ENCODE measurements at places on chromosomes 1 and 21.
A peak's percentile ranks its signal among the peaks of the same experiment; 100 is the strongest.

DNA sequence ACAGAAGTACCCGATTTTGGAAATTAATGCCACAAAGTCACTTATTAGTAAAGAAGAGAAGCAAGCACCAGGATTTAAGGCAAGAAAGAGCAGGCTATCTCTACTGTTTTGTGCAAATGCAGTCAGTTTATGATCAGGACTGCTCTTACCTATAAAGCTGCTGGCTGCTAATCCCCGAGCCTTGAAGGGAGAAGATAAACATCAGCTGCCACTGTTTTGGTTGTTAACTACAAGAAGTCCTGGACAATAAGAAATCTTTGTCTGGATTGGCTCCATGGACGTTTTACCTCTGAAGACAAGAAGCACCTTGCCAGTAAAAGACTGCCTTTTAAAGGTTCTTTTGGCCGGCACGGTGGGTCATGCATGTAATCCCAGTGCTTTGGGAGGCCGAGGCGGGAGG is 21.4 kb downstream of the FRRS1 start:
- DNase-seq: no peak

- no peak for DNase-seq
Measured at GRCh38 chr21:35229290-35229689, 180.2 kb upstream of the RUNX1 start.

GRCh38 chr1:39757501-39757900 is 13.6 kb downstream of the OXCT2 start:
- no peak for DNase-seq

DNA sequence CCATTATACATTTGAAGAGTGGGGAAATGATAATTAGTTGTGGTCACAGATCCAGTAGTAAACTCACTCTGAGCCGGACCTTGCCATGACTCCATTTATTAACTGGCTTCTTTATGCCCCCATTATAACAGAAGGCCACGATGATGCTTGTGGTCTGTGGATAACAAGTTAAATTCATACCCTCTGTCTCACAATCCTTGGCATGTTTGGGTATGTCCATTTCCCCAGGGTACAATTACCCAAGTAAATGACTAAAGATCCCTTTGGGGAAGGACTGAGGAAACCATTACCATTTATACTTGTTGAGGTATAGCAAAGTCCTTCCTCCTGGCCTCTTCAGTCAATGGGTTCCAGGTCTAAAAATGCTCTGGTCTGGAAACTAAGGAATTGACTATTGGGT is 7.3 kb upstream of the USP1 start:
- DNase-seq: no peak

GRCh38 chr1:47579809-47580208 is 142.0 kb downstream of the FOXD2 start:
- DNase-seq: no peak

DNA sequence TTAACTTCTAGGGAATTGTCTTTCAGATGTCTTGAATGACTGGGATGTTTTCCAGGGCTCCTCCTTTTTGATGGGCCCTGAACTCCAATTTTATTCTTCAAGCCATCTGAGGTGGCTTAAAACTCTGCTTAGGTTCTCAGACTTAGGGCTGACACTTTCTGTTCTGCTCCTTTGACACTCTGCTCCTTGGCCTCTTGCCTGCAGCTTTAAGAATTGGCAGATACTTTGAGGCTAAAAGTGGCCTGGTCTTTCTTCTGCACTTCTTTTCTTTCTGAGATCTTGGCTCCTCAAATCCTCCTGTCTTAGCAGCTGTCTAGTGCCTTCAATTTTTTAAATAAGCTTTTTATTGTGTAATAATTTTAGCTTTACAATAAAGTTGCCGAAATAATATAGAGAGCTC is 294.6 kb downstream of the RPS6KC1 start:
- DNase-seq: no peak

DNA sequence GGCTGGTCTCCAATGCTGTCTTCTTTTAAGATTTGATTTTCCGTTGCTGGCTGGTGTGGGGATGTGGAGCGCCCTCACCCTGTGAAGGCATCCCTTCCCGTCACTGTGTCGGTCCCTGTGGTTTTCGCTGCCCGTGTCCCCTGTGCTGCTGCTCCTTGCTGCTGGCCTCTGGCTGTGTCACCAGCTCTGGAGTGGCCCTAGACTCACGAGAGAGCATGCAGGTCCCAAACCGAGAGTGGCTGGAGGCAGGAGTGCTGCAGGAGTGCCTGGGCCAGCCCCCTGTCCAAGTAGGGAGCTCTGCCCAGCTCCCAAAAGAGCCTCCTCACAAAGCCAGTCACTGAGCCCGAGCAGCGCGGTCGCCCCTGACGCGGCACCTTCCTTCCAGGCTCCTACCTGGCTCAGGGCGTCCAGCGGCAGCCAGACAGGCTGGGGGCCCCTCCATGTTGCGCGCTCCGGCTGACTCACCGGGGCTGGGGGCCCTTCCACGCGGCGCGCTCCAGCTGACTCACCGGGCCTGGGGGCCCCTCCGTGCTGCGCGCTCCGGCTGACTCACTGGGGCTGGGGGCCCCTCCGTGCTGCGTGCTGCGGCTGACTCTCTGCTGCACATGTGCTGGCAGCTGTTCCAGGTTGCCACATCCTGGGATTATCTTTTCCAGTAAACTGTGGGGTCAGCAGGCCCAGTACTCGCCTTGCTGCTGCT is 106.7 kb upstream of the COL6A1 start:
- DNase-seq: peak; percentile 98

- no peak for DNase-seq
Measured at GRCh38 chr1:231883382-231883781, 256.8 kb downstream of the DISC1 start.

DNA sequence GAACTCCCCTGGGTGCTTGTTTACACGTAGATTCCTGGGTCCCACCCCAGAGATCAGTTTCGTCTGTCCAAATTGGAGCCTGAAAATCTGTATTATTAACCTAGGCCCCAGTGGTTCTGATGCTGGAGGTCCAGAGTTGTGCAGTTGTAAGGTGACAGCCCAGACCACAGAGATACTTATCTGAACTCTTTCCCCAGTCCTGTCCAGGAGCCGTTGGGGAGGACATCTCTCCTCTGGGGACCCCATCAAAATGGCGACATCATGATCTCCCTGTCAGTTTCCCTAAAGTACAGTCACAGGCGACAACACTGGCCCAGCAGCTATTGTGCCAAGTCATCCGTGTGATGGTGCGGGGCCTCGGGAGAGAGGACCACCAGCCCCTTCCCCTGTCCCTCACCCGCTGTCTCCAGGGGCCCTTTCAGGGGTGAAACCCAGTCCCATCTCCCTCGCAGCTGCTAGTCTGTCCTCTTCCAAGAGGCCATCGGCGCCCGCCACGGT is 749 bp upstream of the EFHD2 start:
- no peak for DNase-seq

DNA sequence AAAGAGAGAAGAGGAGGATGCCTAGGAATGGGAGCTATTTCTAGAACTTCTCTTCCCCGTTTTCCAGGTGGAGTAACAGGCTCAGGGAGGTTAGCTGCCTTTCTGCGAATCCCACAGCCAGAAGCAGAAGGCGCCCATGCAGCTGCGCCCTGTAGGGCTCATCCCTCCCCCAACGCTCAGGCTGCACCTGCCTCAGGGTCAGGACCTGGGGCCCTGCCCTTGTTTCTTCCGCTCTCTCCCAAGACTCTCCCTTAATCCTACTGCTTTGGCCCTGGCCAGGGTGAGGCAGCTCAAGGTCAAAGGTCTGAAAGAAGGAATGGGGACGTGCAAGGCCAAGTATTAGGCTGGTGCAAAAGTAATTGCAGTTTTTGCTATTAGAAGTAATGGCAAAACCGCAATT is 30.5 kb upstream of the PADI2 start:
- no peak for DNase-seq

DNA sequence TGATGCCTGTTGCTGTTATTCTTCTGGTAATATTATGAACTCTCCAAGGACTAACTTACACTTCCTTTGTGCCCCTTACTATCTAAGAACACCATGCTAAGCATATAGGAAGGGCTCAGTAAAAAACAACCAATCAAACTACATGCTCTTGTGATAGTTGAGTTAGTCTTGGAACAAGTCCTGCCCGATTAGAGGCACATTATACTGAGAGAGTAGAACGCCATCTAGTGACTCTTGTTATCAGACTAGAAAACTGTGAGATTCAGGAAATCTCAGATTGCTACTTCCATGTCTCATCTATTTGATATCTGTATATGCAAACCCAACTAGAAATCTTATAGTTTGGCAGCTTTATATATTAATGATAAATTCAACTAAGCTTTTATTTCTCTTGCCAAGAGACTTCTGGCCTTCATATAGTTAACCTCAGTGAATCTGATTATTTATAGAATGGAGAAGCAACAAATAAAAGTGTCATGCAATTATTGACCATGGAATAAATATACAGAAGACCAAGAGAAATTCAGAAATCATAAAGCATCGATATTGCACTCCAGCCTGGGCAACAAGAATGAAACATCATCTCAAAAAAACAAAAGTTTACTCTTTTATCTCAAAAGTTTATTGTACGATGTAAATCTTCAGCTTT is 7.8 kb upstream of the SRRM1 start:
- peak; percentile 74 for DNase-seq

Data from fibroblast of upper back skin (primary cell).